CD4-positive, alpha-beta T cell (primary cell): ENCODE measurements at places on chromosomes 2 and 18. TPM values are rescaled to one million over a fixed set of nuclear protein-coding genes. Genes with fewer than 3 reads are reported as not detected.

GRCh38 chr18:61360404-61361383 lies 27.5 kb downstream of the CDH20 start:
- DNase-seq: no peak

- no peak for DNase-seq
These were observed 222.5 kb downstream of the SEPTIN10 start for GRCh38 chr2:109391243-109391642.

GRCh38 chr2:176642074-176642473 lies 372.8 kb downstream of the MTX2 start:
- DNase-seq: no peak

DNA sequence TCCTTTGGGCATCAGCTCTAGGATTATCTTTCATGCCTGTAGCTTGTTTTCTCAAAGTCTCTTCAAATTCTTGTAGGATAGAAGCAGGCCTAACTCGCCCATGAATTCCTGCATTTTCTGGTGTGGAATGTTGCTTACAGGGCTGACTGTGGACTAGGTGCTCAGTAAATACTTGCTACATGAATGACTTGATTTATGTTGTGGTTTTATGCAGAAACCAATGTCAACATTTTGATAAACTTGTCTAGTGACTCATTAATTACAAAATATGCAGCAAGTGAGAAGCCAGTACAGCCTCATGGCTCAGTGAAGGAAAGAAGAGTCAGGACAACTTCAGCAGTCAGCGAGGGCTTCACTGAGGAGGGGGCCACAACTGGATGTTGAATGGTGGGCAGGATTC lies 110.6 kb upstream of the SIX2 start:
- no peak for DNase-seq

GRCh38 chr2:181117206-181117925 lies 137.0 kb downstream of the UBE2E3 start:
- no peak for DNase-seq

Gene GPAT2
- 2.0 TPM for total RNA-seq

- peak; percentile 70 for DNase-seq
These were observed 1.7 kb downstream of the TMSB10 start for GRCh38 chr2:84906900-84907714.

DNA sequence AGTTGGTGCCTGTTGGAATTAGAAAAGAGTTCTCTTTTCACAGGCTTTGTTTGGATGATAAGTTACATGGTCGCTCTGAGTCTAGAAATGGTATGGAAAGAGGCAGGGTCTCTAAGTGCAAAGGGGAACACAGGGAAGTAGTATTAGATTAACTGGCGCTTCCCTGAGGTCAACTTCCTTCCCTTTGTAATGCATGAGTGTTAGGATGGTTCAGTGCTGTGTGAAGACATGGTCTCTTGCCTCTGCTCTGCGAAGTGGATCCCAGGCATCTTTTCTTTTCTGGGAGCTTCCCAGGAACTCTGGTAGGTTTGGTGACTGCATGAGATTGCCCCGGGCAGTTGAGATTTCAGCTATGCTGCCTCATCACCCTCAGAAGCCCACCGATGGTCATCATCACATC lies 170.3 kb downstream of the MIB1 start:
- no peak for DNase-seq

Gene ACTG2
- not detected for total RNA-seq

Gene C2orf66
- not detected for total RNA-seq

Gene MYOM1
- total RNA-seq: 0.74 TPM

DNA sequence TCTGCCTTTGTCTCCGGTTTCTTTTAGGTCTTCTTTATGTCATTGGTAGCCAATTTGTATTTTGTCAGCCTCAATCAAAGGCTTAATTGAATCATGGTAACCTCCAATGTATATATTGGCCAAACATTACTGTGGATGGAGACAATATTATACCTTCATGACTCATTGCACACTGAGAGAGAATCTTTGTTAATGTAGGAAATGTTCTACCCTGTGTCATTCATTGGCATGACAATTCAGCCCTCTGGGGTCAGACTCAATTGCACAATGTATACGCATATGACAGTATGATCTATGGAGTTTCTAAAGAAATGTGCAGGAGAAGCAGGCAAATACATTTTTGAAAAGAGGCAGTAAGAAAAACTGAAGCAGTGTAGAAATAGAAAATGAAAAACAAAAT lies 162.6 kb downstream of the PDE11A start:
- no peak for DNase-seq

DNA sequence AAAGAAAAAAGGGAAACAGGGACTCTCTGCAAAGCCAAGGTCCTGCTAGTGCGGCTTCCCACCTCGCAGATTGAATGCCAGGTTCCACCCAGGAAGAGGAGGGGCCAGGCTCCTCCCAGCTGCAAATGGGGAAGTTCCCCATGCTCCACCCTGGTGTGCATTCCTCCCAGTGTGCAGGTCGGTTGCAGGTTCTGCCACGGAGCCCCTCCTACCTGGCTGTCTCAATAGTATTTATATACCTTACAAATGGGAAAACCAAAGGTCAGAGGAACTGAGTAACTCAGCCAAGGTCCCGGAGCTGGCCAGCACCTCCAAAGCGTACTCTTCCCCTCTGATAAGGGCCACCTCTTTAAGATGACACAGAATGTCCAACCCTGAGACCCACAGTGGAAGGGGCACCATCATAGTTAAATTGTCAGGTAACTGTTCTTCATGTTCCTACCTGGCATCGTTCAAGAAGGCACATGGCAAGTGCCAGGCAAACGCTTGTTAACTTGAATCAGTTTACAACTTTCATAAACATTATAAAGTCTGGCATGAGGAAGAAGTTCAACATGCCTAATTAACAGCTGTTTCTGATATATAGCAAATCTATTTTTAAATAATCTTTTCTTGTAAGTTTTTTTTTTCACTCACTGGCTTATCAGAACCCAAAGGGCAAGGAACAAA lies 35.5 kb downstream of the POU3F3 start:
- DNase-seq: no peak

GRCh38 chr2:7557376-7557775 lies 640.2 kb downstream of the RNF144A start:
- no peak for DNase-seq

Gene STON1
- total RNA-seq: 1.3 TPM

DNA sequence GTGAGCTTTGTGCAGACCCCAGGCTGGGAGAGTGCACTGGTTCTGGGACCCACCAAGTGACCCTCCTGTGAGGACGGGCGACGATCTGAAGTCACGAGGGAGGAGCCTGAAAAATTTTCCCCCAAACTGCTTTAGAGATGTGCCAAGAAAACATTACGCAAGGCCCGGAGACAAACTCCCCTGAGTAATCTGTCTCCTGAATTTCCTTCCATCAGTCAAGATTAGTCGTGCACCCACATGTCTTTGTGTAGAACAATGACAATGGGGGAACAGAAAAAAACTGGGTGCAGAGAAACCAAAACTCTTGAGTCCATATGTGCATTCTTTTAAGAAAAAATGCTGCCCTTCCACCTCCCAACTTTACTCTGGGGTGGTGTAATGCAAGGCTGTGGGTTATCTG lies 12.6 kb upstream of the NCK2 start:
- no peak for DNase-seq

GRCh38 chr2:156982615-156983014 lies 274.9 kb upstream of the GALNT5 start:
- DNase-seq: no peak
